NCI-H524 treated with DMSO at 0.1 percent for 48 hours (cell line): ENCODE measurements at places on chromosomes 16 and 17.
A peak's percentile ranks its signal among the peaks of the same experiment; 100 is the strongest.

DNA sequence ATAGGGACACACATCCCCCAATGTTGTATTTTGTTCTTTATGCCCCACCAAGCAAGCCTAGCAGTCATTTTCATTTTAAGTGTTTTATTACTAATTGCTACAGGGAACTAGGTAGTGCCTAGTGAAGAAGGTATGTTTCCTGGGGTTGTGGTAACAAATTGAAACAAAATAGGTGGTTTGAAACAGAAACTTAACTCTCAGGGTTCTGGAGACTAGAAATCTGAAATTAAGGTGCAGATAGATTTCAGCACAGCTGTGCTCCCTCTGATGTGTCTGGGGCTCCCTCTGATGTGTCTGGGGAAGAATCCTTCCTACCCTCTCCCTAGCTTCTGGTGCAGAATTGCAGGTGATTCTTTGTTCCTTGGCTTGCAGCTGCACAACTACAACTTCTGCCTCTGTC is 390.1 kb downstream of the ZFHX3 start:
- no peak for DNase-seq

- DNase-seq, result no peak
Measured at GRCh38 chr16:86538196-86538780, 16.7 kb downstream of the MTHFSD start.

DNA sequence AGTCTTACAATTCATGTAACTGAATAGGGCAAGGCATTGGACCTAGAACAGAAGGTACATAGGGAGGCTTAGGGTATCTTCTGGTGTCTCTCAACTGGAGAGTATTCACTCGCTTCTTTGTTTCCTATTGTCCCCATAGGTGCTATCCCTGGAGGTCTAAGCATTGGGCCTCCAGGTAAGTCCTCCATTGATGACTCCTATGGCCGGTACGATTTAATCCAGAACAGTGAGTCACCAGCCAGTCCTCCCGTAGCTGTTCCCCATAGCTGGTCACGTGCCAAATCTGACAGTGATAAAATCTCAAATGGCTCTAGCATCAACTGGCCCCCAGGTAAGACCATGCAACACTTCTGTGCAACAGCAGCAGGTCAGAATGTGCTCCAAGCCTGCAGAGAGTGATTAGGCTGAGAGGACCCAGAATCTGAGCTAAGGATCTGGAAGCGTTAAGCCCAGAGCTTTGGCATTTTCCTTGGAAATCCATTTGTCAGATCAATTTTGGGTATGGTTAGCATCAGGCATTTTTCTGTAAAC is 35.7 kb downstream of the TMC6 start:
- DNase-seq, result no peak

- no peak for DNase-seq
Measured at GRCh38 chr16:81796035-81796434, 16.9 kb downstream of the PLCG2 start.

DNA sequence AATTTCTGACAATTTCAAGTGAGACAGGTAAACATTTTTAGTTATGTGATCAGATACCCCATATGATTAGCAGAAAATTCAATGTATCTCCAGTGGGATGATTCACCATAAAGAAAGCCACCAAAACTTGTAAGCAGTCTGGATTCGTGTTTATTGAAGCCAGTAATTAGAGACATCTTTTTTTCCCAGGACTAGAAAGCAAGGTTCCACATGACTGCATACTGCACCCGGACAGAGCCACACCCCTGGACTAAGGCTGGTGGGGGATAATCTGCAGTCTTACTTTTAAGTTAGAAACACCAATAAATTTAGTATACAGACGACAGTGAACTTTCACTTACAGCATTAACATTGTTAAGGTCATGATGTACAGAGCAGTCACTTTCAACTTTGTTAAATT is 24.2 kb upstream of the CMTM4 start:
- DNase-seq, result no peak

GRCh38 chr17:37488607-37489196 is 989 bp upstream of the DUSP14 start:
- DNase-seq, result no peak

DNA sequence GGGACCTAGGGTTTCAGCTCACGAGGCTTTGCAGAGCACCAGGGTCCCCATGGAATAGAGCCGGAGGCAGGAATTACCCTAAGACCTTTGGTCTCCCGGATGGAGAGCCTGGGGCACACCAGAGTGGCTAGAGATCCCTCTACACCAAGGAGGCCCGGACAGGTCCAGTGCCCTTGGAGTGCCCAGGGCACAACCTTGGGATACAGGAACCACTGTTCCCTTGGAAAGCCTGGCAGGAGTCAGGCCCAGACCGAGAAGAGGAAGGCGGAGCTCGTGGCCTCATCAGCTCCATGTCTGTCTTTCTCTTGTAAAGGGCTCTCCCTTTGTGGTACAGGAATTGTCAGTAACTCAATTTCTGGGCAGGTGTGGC is 3.8 kb upstream of the DBNDD1 start:
- no peak for DNase-seq

- no peak for DNase-seq
Measured at GRCh38 chr16:78022347-78023060, at the start of gene CLEC3A. TSS of gene CLEC3A (plus strand) at chr16:78022548. CDS start at chr16:78022627, 79 bp downstream.

GRCh38 chr16:10981697-10982216 is 37.4 kb downstream of the CLEC16A start:
- DNase-seq, result peak; percentile 58

- DNase-seq, result no peak
Measured at GRCh38 chr17:49464049-49464448, 31.0 kb upstream of the NGFR start.

DNA sequence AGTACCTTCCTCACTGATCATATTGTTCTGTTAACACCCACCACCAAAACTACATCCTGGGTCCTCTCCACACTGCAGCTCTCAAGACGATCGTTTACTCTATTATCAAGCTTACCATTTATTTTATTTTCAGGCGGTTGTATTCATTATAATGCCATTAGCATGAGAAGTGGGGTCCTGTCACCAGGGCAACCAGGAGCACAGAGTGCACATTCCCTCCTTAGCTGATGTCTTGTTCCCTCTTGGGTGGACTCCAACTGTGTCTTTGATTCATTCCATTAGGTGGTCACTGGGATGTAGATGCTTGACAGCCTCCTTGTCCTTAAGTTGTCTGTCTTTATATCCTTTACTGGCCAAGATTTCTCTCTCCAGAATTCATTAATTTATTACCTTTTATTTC is 965.9 kb upstream of the EEF2KMT start:
- DNase-seq, result no peak

DNA sequence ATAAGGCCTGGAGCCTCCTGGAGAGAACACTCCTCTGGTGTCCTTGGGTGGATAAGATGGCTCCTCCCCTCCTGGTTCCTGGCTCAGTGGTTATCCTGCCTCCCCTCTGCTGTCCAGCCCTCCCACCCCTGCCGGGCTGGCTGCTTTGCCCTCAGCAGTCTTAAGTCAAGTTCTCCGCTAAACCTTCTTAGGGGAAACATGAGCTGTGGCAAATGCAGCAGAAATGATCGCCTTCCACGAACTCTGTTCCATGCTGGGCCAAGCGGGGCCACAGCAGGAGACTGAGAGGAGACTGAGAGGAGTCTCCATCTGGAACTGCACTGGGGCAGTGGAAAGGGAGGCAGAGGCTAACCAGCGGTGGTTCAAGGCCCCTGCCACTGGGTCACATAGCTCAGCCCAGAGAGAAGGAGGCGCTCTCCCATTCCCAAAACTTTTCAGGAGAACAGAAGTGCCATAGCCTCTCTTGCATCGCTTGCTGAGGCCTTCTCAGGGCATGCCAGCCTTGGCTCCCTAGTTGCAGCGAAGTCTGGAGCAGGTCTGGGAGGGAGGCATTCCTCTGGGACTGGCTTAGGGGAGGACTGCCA is 26.9 kb downstream of the TNS4 start:
- no peak for DNase-seq

GRCh38 chr16:66487580-66488275 is 60.6 kb downstream of the BEAN1 start:
- no peak for DNase-seq

DNA sequence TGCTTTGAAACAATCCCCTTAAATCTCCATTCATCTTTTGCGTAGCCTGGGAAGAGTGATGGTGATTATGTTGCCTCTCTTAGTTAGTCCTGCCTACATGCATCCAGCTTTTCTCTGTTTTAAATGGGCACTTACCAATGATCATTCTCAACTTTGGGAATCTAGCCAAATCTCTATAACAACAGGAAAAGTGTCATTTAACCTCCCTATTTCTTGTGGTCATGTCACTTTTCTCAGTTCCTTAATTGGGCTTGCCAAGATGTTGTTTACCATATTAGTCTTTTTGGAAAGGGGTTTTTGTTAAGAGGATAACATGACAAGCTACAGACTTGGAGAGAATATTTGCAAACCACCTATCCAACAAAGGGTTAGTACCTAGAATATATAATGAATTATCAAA is 15.6 kb upstream of the CLEC10A start:
- no peak for DNase-seq

DNA sequence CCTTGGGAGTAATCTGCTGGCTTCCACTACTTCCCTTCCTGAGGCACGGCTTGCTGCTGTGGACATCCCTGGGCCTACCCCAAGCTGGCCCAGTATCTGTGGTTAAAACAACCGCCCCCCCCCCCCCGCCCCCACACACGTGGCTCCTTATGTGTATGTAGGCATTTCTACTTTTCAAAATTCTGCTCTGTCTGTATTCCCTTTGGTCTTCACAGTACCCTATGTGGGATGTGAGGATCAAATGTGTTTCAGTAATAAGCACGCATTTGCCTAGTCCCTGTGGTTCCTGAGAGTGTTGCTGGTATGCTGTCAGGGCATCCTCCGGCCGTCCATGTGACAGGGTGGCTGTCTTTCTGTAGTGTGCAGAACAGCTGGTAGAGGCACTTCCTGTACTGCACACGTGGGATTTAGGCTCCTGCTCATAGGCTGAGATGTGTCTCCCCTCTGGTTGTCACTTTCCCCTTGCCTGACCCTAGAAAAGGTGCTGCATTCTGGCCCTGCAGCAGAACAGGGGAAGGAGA is 2.2 kb downstream of the NT5M start:
- DNase-seq, result no peak

GRCh38 chr17:19370493-19370960 is 7.8 kb upstream of the MAPK7 start:
- no peak for DNase-seq

GRCh38 chr17:72407336-72407909 is 286.6 kb downstream of the SOX9 start:
- peak; percentile 62 for DNase-seq

- DNase-seq, result no peak
Measured at GRCh38 chr16:12158428-12158827, 181.9 kb downstream of the SNX29 start.

- DNase-seq, result peak; percentile 34
Measured at GRCh38 chr16:788399-789126, at the start of gene CHTF18. TSS of gene CHTF18 (plus strand) at chr16:788620. CDS start at chr16:788685, 65 bp downstream.

GRCh38 chr17:1110862-1111598 is 68.8 kb downstream of the ABR start:
- DNase-seq, result no peak

DNA sequence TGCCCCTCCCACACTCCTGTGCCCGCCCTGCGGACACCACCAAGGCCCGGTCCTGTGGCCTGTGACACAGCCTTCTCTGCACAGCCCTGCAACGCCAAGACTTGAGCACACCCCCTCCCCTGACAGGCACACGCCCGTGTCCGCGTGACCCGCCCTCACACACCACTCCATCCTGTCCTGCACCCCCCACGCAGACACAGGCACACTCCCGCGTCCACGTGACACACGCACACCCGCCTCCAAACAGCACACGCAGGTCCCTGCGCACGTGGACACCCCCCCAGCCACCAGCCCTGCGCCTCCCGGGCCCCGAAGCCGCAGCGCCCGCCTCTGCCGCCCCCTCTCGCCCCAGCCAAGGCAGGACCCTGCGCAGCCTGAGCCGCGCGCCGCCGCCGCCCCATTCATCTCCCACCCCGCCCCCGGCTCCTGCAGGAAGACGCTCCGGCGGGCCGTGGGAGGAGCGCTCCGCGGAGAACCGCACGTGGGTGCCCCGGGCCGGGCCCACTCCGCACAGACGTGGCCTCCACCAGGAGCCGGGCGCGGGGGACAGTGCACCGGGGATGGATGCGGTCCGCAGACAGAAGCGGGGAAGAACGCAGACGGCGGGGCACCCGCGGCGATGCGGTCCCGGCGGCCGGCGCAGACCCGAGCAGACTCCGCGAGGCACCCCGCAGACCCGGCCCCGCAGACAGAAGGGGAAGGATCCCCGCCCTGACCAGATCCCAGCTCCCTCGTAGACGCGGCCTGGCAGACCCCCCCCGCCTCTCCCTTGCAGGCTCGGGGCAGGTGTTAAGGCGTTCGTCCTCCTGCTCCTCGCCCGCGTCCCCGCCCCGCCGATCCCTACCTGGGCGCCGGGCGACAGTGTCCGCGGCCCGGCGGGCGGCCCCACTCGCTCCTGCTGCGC is 506 bp downstream of the CAMKK1 start:
- no peak for DNase-seq

GRCh38 chr17:15909481-15909991 is 35.4 kb upstream of the ADORA2B start:
- no peak for DNase-seq

DNA sequence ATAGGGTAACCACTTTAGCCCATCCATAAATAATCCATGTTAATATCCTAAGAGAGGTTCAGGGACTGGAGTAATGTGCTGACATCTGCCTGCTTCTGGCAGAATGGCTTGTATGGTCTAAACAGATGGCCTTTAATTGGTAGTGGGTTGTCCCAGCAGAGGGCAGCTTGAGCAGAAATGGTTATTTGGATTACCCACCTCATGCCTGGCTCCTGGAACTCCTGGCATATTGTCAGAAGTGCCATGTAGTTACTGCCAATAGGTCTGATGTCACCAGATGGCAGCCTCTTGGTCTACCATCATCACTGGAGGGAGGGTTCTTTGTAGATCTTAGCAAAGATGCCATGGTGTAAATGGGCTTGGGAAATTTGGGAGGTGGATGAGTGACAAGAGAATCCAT is 157.5 kb upstream of the SOX9 start:
- DNase-seq, result peak; percentile 99

DNA sequence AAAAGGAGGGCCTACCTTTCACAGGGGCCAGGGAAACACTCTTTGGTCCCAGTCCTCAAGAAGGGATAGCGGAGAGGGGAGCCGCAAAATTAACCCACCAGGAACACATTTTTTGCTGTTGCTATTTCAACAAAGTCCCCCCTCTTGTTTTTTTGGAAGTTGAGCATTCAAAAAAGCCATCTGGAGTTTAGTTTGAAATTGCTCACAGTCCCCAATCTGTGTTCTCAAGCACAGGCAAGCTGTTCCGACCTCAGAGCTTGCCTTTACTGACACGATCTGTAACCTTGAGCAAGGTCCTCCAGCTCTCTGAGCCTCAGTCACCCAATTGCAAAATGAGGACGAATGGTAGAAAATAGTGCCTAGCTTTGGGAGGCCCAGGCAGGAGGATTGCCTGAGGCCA is 131.1 kb downstream of the ZNF423 start:
- DNase-seq, result peak; percentile 33

DNA sequence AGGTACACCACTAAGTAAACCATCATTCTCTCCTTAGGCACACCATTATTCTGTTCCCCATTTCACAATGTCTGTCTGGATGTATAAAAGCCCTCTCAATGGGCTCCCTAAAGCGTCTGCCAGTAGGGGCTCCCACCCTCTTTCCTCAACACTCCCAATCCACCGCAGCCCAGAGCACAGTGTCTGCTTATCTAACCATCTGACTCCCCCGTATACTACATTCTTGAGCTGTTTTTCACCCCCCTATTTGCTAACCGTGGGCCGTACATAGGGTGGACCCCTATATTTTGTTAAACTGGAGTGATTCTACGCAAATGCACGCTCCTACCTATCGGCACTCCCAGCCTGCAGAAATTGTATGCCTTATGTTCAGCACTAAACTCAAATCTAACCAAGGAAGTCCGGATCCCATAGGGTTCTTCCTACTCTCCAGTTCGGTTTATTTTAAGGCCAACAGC is 685 bp upstream of the PSMD3 start:
- DNase-seq, result peak; percentile 34

- DNase-seq, result no peak
Measured at GRCh38 chr17:55344514-55344997, 77.1 kb downstream of the MMD start.
